ENCODE measurements at places on chromosomes 16 and 17. TPM values are rescaled to one million over a fixed set of nuclear protein-coding genes. Genes with fewer than 3 reads are reported as not detected.

DNA sequence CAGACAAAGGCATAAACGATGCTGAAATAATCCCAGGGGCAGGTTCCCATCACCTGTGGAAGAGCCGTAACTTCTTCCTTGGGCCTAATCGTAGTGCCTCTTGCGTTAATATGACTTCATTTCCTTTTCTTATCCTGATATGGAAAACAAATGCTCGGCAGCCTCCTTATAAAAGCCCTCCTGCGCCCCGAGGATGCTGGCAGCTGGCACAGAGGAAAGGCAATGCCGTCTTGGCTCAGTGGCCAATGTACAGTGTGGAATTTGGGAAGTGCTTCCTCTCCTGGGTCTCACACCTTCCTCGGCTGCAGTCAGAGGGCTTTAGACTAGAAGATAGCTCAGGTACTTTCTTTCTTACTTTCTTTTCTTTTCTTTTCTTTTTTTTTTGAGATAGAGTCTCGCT lies 3.4 kb downstream of the SCN4A start:
- no peak for DNase-seq

DNA sequence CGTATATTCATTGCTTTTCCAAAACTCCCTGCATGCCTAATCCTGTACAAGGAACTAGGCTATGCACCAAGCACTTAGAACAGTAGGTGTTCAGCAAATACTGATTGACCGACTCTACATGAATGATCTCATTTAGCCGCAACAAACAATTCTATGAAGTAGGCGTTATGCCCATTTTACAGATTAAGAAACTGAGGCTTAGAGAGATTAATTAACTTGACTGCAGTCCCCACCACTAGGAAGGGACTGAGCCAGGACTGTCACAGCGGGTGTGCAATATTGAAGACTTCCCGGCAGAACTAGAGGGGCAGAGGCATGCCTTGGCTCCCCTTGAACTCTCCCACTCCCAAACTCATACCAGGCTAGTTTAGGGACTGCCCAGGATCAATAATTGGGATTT lies 10.5 kb upstream of the N4BP1 start:
- DNase-seq, result no peak

GRCh38 chr16:1154291-1154886 lies 1.5 kb downstream of the CACNA1H start:
- DNase-seq, result no peak

DNA sequence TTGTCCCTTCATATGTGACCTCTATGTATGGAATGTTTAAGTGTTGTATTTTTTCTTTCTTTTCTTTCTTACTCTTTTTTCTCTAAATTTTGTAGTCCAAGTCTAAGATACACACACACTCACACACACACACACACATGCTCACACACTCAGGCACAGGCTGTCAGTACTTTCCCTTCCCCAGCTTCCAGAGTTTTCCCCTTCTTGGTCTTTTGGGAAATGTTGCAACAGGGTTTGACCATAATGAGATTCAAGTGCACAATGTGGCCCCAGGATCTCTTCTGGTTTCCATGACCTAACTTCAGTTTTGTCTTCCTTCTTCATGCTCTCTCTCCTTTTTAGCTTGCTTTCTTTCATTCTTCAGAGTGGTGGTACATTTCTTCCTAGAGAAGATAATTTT lies 289.8 kb upstream of the FOXF1 start:
- no peak for DNase-seq

GRCh38 chr16:75322740-75323139 lies 71.3 kb upstream of the BCAR1 start:
- DNase-seq, result no peak

- DNase-seq, result peak; percentile 36
These were observed 19.6 kb upstream of the KANSL1 start for GRCh38 chr17:46212634-46213435.

- DNase-seq, result peak; percentile 24
These were observed 41.1 kb downstream of the KIAA0753 start for GRCh38 chr17:6599364-6599763.

- no peak for DNase-seq
These were observed 114.0 kb downstream of the PRKCA start for GRCh38 chr17:66416207-66416940.

DNA sequence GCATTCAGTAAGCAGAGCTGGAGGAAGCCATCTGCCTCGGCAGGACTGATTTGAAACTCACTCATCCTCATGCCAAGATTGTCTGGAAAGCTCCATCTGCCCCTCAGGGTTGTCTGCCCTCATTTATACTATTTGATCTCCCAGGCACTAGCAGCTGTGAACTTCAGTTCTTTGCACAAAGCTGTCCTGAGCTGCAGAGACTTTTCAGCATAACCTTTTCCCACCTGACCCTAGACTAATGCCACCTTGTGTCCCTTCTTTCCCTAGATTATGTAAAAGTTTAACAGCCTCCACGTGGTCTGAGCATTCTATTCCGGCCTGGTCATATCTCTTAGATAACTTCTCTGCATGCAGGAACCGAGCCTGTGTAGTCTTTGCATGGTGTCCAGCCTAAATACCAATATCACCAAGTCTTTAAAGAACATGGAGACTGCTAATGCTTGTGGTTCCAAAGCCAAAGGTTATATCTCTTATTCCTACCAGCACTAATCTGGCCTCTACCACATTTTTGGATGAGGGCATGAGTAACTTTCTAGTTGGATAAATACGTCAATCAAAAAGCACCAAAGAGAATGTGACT lies 29.1 kb downstream of the STAT5A start:
- DNase-seq, result no peak

DNA sequence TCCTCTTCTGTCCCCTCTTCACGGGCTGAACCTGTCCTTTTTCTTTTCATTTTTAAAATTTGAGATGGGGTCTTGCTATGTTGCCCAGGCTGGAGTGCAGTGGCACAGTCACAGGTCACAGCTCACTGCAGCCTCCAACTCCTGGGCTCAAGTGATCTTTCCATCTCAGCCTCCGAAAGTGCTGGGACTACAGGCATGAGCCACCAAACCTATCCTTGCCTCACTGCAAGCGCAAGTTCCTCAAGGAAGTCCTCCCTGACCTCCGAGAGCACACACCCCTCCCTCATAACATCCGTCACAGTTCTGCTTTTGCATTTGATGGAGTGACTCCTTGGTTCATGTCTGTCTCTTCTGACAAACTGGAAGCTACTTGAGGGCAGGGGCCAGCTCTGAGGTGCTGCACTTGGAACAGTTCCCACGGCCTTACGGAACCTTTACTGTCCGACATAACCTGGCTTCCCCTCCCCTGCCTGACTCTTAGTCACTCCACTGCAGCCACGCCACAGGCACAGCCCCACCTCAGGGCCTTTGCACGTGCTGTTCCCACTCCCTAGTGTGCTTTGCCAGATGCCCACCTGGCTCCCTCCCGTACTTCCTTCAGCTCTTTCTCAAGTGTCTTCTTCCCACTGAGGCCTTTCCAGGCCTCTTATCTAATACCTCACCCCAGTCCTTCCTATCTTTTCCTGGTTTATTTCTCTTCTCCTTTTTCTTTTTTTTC lies 4.4 kb downstream of the TBX6 start:
- DNase-seq, result no peak

DNA sequence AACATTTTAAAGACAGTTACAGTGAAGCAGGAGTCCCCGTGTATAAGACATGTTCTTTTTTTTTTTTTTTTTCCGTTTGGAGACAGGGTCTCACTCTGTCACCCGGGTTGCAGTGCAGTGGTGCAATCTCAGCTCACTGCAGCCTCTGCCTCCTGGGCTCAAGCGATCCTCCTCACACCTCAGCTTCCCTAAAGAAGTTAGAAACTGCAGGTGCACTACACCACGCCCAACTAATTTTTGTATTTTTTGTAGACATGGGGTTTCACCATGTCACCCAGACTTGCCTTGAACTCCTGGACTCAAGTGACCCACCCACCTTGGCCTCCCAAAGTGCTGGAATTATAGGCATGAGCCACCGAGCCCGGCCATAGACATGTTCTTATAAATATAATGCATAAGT lies 3.0 kb downstream of the EVI2B start:
- DNase-seq, result no peak

GRCh38 chr17:78898947-78899346 lies 4.1 kb downstream of the CEP295NL start:
- no peak for DNase-seq

DNA sequence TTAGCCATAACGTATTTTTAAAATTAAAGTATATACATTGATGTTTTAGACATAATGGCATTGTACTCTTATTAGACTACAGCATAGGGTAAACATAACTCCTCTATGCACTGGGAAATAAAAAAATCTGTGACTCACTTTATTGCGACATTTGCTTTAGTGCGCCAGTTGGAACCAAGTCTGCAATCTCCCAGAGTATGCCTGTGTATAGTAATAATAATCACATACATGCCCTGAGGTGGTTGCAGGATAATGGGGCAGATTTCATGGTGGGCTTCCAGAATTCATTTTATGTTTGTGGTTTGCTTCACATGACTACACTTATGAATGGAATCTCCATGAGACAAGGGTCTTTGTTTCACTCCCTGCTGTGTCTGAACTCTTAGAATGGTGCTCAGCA lies 66.9 kb upstream of the N4BP1 start:
- DNase-seq, result no peak

GRCh38 chr16:87740441-87740840 lies 25.3 kb downstream of the KLHDC4 start:
- no peak for DNase-seq

- no peak for DNase-seq
These were observed 17.8 kb downstream of the RARA start for GRCh38 chr17:40326832-40327199.

- no peak for DNase-seq
These were observed 62.4 kb upstream of the MTMR4 start for GRCh38 chr17:58576679-58577367.

DNA sequence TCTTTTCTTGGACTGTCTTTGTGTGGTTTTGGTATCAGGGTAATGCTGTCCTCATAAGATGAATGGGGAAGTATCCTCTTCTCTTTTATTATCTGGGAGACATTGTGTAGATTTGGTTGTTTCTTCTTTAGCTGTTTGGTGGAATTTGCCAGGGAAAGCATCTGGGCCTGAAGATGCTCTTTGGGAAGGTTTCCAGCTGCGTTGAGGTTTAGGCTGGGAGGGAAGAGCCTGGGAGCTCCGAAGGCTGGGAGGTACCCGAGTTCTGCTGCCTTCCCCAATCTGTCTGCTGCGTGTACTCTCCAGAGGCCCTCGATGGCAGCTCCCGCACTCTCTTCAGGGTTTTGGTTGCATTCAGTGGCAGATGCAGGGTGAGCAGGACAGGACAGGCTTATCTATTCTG lies 25.6 kb upstream of the CRISPLD2 start:
- no peak for DNase-seq

- no peak for DNase-seq
These were observed 33.7 kb downstream of the GDE1 start for GRCh38 chr16:19488213-19488640.

DNA sequence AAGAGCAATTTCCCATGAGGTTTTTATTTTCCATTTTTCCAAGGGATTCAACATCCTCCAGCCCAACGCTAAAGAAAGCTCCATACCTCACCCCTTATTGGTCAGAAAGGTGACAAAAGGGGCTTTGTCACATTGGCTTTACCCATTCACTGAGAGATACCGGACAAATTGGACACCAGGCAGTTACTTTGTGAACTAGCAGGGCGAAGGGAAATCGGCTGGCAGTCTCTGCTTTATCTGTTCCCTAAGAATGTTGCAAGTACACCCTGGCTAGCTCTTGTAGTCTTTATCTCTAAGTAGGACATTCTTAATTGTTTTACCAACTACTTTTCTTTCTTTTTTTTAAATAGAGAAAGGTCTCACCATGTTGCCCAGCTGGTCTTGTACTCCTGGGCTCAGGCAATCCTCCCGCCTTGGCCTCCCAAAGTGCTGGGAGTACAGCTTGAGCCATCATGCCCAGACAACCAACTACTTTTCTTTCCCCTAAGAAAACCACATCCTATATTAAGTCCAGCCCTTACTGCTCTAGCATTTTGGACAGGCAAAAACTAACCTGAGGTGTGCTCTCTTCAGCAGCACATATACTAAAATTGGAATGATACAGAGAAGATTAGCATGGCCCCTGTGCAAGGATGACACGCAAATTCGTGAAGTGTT lies 16.8 kb downstream of the PRPSAP1 start:
- no peak for DNase-seq

- DNase-seq, result no peak
These were observed 44.7 kb downstream of the ZFPM1 start for GRCh38 chr16:88497561-88498462.

GRCh38 chr17:31530391-31530985 lies 139.0 kb downstream of the RAB11FIP4 start:
- no peak for DNase-seq

GRCh38 chr16:50496990-50497389 lies 51.2 kb upstream of the NKD1 start:
- no peak for DNase-seq

GRCh38 chr16:807347-808084 lies 7.0 kb upstream of the GNG13 start:
- DNase-seq, result peak; percentile 99

GRCh38 chr17:8887834-8888703 lies 20.6 kb upstream of the PIK3R6 start:
- no peak for DNase-seq

DNA sequence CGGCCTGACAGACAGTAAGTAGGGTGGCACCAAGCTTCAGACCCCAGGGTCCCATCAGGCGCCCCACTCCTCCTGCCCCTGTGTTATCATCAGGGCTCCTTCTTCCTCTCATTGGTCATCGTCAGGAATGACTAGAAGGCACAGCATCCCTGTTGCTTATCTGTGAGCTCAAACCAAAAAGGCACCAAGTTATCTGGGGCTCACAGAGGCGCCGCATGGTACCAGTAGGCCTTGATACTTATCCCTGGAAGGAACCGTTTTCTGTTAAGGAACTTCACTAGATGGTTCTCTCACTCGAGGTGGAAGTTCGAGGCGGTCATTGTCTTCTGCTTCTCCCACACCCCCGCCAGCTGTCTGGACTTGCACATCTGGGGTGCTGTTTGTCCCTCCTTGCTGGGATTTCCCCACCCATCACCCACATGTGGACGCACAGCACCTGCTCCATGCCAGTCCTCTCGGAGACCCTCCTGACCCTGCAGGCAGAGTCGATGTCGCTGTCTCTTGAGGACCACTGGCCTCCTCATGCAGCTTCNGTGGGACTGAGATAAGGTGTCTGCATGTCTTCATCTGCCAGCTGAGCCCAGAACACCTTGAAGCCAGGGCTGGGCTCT lies 52.1 kb downstream of the METRNL start:
- DNase-seq, result no peak

PIPOX gene
- total RNA-seq, result 4.9 TPM

SMIM36 gene
- total RNA-seq, result not detected

KCNJ2 gene
- total RNA-seq, result 13.5 TPM

DNASE1L2 gene
- total RNA-seq, result 2.4 TPM

STH gene
- 2.0 TPM for total RNA-seq

CCL1 gene
- not detected for total RNA-seq

GRIN2A gene
- total RNA-seq, result 6.9 TPM

CDH16 gene
- not detected for total RNA-seq

KIF1C gene
- total RNA-seq, result 10.2 TPM

Measured in frontal cortex (tissue), 4 donors.